ENCODE measurements at places on chromosomes 2 and 18.

- DNase-seq, result peak; percentile 52
Measured at GRCh38 chr2:190947711-190948251, 66.2 kb downstream of the STAT1 start.

DNA sequence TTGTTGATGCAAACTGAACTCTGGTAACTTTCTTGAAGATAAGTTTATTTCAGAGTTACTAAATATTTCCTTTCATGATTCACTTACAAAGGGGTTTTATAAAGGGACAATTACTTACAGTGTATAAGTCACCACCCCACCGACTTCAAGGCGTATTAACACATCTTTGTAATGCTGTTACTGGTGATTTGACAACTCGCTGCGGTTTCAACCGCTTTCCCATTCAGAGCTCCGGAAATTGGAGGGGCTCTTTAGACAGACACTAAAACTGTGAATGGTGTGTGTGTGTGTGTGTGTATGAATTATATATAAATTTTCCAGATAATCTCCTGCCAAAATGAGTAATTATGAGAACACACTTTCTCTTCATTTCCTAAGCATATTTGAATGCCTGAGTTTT is 4.9 kb downstream of the TM4SF20 start:
- DNase-seq, result no peak

GRCh38 chr2:7683196-7683595 is 766.0 kb downstream of the RNF144A start:
- DNase-seq, result no peak

DNA sequence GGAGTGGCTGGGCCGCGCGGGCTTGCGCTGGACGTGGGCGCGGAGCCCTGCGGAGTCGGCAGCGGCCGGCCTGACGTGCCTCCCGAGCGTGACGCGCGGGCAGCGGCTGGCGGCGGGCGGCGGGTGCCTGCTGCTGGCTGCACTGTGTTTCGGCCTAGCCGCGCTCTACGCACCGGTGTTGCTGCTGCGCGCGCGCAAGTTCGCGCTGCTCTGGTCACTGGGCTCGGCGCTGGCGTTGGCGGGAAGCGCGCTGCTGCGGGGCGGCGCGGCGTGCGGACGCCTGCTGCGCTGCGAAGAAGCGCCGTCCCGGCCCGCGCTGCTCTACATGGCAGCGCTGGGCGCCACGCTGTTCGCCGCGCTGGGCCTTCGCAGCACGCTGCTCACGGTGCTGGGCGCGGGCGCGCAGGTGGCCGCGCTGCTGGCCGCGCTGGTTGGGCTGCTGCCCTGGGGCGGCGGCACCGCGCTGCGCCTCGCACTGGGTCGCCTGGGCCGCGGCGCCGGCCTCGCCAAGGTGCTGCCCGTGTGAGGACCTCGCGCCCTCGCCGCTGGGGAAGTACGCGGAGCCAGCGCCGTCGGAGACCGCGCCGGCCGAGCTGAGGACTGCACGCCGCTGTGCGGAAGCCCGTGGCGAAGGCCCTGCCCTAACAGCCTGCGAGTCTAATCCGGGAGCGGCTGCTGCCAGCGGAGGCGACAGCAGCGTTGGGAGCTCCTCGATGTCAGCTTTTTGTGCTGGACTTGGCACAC is 526 bp downstream of the SFT2D3 start:
- DNase-seq, result no peak
